ENCODE measurements at places on chromosomes 3 and 15. TPM values are rescaled to one million over a fixed set of nuclear protein-coding genes. Genes with fewer than 3 reads are reported as not detected.

The GADL1 gene
- total RNA-seq: not detected

DNA sequence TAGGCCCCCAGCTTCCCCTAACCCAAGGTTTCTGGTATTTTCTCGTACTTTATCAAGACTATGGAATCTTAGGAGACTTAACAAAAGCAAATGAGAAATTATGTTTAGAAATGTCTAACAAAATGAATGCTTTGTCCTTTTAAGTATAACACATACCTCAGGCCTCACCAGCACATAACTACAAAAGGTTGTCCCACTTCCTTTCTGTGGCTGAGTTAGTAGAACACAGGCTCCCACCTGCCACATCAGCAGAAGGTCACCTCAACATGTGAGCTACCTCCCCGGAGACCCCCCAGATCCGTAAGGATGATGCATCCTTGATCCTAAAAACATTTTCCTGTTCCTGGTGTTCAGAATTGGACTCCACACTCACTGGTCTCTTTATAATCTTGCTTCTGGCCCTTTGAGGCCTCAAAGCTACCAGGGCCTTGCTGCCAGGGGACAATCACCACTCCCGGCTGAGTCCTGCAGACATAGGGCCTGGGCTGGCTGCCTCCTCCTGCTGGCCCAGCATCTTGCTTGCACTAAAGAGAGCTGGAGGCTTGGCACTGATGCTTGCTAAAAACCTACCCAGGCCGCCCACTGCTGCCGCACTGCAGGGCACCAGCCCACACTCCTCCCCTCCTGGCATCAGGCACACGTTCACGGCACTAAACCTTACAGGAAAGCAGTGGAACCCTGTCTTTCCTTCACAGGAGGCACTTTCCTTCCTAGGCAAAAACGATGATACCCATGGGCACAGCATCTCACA lies 2.9 kb downstream of the CCRL2 start:
- peaks cover 26% of the 10 kb centered on the region for H3K4me1 ChIP-seq
- H3K27ac ChIP-seq: no peak overlapping the region
- no peaks in the 10 kb centered on the region for H3K27me3 ChIP-seq
- no peak overlapping the region for H3K4me3 ChIP-seq
- no peaks in the 10 kb centered on the region for H3K36me3 ChIP-seq

GRCh38 chr3:125236331-125236903 lies 23.9 kb upstream of the SLC12A8 start:
- no peak overlapping the region for H3K27ac ChIP-seq
- no peaks in the 10 kb centered on the region for H3K27me3 ChIP-seq
- no peak overlapping the region for H3K4me3 ChIP-seq

DNA sequence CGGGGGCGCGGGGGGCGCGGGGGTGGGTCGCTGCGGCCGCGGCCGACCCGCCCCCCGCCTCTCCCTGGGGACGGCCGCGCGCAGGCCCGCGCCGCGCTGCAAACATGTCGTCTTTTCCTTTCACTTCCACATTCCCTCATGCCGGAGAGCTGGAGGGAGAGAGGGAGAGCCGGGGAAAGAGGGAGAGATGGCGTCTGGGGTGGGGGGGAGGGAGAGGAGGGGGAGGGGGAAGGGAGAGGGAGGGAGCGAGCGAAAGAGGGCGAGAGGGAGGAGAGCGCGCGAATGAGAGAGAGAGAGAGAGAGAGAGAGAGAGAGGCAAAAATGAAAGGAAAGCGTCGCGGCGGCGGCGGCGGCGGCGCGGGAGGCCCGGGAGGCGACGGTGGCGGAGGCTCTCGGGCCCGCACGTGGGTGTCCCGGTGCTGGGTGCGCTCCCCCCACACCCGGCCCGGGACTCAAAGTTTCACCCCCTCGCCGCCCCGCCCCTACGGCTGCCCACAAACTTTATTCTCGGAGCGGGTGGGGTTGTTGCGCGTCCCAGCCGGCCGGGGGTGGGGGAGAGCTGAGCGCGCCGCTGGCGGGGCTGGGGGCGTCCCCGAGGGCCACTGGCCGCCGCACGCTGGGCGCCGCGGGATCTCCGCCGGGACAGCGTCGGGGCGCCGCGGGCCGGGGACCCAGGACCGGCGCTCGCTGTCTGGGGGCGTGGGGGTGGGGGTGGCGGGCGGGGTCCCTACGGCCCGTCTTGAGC lies 731 bp downstream of the ZNF710 start:
- H3K4me3 ChIP-seq: peak overlapping the region; percentile 75
- peak overlapping the region; percentile 92 for H3K27ac ChIP-seq
- H3K4me1 ChIP-seq: peaks cover 86% of the 10 kb centered on the region
- peak; percentile 65 for DNase-seq
- H3K36me3 ChIP-seq: no peaks in the 10 kb centered on the region
- H3K27me3 ChIP-seq: no peaks in the 10 kb centered on the region

DNA sequence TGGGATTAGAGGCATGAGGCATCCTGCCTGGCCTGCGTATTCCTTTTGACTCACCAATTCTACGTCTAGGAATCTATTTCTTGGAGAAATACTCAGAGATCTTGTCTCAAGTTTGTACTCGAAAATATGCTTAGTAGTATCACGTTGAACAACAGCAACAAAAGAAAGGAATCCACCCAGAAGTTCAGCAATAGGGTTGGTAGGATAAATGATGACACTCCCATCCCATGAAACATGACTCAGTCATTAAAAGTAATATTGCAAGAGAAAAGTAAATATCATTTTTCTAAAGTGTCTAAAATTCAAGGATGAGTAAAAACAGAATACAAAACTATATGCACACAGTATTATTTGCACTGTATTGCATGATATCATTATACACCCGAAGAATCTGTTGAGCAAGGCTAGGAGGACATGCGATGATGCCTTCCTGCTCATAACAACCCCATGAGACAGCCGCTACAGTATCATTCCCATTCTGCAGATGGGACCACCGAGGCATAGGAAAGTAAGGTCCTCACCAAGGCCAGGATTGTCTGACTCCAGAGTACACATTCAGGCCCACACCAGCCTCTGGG lies 61.5 kb downstream of the SLC6A1 start:
- H3K36me3 ChIP-seq: no peaks in the 10 kb centered on the region
- no peak for DNase-seq
- no peak overlapping the region for H3K27ac ChIP-seq
- H3K4me3 ChIP-seq: no peak overlapping the region
- no peaks in the 10 kb centered on the region for H3K4me1 ChIP-seq

The PLSCR5 gene
- not detected for total RNA-seq

DNA sequence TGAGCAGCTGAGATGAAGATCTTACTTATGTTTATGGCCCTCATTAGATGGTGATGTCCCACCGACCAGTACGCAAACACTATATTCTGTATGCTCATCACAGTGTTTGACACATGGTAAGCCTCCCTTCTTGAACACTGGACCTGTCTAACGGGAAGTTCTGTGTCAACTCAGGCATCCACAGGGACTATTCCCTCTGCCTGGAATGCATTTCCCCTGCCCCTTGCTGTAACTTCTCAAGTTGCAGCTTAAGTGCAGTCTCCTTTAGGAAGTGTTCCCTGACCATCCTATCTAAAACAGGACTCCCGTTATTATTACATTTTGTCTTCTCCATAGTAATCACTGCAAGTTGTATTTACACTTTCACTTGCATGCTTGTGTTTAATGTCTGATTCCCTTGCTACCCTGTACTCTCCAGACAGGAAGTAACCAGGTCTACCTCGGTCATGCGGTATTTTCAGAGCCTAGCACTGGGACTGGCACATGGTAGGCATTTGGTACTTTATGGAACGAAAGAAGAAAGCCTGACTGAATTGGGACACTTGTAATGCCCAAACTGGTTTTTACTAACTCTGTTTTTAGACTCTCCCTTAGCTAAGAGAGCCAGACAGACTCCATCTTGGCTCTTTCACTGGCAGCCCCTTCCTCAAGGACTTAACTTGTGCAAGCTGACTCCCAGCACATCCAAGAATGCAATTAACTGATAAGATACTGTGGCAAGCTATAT lies 8.7 kb downstream of the DET1 start:
- H3K4me3 ChIP-seq: no peak overlapping the region
- no peaks in the 10 kb centered on the region for H3K27me3 ChIP-seq
- H3K27ac ChIP-seq: no peak overlapping the region
- H3K36me3 ChIP-seq: no peaks in the 10 kb centered on the region

The PIGBOS1 gene
- 16.1 TPM for total RNA-seq

All from body of pancreas (tissue), 4 donors.